ENCODE measurements at places on chromosomes 11 and 22.
A peak's percentile ranks its signal among the peaks of the same experiment; 100 is the strongest.

DNA sequence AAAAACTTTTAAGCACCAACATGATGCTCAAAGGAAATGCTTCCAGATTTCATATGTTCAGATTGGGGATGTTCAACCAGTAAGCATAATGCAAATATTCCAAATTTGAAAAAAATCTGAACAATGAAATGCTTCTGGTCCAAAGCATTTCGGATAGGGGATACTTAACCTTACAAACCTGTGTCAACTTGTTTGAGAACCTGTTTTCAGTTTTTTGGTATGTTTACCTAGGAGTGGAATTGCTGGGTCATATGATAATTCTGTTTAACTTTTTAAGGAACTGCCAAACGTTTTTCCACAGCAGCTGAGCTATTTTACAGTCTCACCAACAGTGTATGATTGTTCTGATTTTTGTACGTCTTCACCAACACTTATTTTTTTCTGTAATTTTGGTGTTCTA is 23.7 kb downstream of the FAR1 start:
- no peak for DNase-seq

DNA sequence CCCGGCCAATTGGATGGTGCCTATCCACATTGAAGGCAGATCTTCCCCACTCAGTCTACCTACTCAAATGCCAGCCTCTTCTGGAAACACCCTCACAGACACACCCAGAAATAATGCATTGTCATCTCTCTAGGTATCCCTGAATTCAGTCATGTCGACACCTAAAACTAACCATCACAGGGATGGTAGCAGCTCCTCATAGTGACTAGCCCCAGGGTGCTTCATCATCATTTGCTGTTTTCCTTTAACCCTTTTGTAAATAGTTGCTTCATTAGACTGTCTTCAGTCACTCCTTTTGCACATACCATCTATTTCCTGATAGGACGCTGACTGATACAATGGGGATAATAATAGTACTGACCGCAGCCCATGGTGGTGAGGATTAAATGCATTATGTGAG is 18.8 kb upstream of the AMOTL1 start:
- no peak for DNase-seq

DNA sequence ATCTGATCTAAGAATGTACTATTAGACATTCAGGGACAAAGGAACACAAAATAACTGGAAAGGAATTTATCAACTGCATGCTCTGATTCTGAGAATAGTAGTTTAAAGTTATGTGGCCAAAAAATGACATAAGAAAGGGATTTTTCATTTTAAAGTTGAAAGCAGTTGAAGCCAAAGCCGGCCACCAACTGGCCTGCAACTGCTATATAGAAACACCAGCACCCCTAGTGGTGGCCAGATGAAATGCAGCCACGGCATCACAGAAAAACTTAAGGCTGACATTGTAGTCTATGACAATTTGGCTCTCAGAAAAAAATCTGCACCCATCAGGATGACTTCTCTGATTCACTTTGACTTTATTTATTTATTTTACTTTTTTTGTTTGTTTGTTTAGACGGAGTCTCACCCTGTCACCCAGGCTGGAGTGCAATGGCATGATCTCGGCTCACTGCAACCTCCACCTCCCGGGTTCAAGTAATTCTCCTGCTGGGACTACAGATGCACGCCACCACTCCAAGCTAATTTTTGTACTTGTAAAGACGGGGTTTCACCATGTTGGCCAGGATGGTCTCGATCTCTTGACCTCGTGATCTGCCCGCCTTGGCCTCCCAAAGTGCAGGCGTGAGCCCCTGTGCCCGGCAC is 59.2 kb downstream of the SLC35F2 start:
- peak; percentile 22 for DNase-seq

DNA sequence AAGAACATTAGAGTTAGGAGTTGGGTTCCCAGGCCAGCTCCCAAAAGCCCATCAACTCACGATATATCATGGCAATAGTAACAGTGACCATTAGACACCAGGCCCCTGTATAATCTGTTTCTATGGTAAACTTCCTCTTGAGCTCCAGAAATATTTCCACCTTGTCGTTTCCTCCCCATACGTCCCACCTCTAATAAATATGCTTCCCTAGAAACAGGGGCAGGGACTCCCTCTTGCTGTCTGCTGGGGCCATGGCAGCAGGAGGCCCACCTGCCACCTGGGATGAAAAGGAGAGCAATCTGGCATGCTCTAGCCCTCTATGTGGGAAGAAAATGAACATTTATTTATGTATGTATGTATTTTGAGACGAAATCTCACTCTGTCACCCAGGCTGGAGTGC is 32.2 kb upstream of the AMOTL1 start:
- no peak for DNase-seq

- DNase-seq = no peak
Observed at GRCh38 chr22:22702237-22703202, 58.1 kb downstream of the GGTLC2 start.

DNA sequence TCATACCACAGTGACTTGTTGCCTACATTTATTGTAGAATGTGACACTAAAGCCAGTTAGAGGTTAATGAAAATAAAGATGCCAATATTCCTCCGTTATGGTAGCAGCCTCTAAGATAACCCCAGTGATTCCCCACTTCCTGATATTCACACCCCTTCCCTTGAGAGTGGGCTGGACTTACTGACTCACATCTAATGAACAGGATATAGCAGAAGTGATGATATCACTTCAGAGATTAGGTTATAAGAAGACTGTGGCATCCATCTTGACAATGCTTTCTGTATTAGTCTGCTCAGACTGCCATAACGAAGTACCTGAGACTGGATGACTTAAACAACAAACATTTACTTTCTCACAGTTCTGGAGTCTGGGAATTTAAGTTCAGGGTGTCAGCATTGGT is 149.6 kb upstream of the MTNR1B start:
- DNase-seq = no peak

DNA sequence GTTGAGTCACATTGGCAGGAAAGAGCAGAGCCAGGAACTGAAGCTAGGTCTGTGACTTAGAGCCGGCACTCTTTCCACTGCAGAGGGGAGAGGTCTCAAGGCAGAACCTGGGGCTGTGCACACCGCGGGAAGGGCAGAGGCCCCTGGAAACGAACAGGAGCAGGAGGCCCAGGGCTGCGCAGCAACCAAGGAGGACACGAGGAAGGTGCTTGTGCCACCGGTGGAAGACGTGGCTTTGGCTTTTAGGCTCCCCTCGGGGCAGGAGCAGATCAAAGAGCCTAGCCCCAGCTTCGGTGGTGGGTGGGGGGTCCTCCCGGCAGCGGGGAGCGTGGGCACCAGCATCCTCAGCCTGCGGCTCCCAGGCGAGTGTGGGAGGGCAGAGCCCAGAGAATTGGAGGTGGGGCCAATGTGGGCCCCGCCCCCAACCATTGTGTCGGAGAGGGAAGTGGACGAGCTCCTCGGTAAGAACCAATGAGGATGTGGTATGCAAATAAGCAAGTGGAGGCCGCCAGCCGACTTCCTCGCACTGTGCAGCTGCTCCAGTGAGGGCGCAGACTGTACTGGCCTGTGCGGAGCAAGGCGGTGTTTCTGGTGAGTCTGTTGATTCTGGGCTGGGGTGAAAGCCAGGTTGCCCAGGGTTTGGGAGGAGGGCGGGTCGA is at the start of gene CCDC116:
TSS of gene CCDC116 (plus strand) at position 524 of the 659 bp plus-strand sequence. CDS start 422 bp downstream, outside the sequence.
- DNase-seq = no peak

- no peak for DNase-seq
Observed at GRCh38 chr11:18707811-18708340, 9.3 kb downstream of the TMEM86A start.

- no peak for DNase-seq
Observed at GRCh38 chr11:65872586-65873317, at the start of gene EFEMP2. Gene EFEMP2, minus strand, starts transcription at chr11:65872800. Its CDS starts 446 bp downstream, at chr11:65872354.

GRCh38 chr11:68470304-68470811 is 9.8 kb downstream of the PPP6R3 start:
- DNase-seq = no peak

GRCh38 chr11:67312187-67313021 is 9.1 kb downstream of the SSH3 start:
- peak; percentile 51 for DNase-seq

- DNase-seq = no peak
Observed at GRCh38 chr11:8267280-8267679, 3.6 kb upstream of the LMO1 start.

DNA sequence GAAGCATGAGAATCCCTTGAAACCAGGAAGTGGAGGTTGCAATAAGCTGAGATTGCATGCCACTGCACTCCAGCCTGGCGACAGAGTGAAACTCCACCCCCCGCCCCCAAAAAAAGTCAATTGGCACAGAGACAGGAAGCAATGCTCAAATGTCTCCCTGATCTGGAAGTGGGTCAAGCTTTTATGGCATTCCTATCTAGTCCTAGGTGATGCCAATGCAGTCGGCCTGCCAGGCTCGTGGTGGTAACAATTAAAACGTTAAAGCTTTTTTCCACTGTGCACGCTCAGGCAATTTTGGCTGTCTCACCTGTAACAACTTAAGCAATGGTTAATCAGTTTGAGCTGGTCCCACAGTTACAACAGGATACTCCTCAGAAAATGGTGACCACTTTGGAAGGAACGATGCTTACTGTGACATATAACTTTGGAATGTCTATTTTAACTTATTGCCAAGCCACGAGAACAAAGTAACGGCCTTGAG is 18.9 kb upstream of the PISD start:
- DNase-seq = no peak

GRCh38 chr11:116579857-116580727 is 192.7 kb downstream of the BUD13 start:
- no peak for DNase-seq

DNA sequence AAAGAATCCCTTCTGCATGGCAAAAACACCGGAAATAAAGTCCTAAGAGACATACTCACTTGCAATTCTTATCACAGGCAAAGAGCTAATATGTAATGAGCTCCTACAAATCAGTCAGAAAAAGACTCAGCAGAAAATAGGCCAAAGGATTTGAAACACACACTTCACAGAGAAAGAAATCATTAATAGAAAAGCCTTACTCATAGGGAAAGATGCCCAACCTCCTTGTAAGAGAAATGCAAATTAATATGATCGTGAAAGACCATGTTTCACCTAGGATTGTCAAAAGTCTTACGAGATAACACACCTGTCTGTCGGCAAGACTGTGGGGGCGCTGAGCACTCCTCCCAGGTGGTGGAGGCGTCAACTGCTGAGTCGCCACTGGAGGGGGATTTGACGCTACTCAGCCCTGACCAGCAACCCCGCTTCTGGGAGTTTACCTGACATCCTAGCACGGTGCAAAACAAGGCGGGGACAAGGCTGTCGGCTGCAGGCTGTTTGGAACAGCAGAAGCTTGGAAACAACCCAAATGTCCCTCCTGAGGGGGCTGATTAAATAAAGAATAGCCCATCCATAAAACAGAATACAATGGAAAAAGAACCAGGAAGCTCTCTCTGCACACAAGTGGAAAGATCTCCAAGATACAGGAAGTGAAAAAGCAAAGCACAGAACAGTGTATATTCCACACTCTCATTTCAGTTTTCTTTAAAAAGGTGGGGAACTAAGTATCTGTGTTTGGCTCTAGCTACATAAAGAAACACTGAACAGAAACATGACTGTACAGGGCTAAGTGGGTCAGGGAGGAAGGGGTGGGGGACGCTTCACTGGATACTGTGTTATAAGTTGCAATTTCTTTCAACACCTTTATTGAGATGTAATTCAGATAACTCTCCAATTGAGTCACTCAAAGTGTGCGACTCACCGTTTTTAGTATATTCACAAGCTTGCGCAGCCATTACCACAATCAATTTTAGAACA is 11.5 kb downstream of the CSNK1E start:
- DNase-seq = no peak

- DNase-seq = no peak
Observed at GRCh38 chr22:32617903-32618302, 143.3 kb downstream of the FBXO7 start.

- no peak for DNase-seq
Observed at GRCh38 chr11:77559686-77560401, 29.9 kb upstream of the AQP11 start.

DNA sequence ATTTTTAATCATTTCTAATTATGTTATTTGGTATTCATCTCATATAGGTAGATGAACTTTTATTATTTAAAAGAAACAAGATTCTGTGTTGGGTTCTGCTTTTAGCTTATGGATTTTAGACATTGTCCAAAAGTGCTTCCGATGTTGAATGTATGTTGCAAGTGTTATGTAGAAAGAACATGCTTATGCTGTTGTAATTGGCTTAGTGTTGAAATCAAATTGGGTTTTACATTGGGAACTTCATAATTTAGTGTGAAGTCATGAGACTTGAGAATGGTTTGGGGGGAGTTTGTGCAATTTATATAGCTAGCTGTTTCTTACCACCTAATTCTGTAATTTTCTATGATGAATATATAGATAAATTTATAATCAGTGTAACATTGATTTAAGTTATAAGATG is 3.6 kb downstream of the MTMR3 start:
- no peak for DNase-seq

GRCh38 chr11:99352642-99353041 is 331.9 kb downstream of the CNTN5 start:
- DNase-seq = no peak

DNA sequence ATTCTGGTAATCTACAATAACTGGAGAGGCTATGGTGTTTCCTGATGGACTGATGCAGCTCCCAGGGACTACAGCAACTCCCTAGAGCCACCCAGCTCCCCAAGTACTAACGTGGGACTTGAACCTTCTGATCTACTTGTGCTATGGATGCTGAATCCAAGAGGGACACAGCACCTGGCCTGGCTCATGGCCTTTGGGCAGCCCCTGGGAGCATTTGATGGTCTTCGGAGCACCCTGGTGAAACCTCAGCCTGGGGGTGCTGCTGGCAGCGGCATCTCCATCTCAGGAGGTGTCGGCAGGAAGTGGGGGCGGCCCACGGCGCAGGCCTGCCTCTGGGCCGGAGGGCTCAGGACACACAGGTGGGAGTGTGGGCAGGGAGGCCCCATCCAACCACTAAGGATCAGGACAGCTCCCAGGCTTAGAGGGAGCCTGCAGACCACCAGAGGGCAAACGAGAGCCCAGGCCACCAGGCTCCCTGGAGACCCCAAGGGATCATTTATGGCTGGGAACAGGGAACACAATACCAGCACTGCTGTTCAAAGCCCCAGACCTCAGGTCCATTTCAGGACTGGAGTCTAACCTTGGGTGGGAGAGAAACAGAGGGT is 8.7 kb downstream of the EHD1 start:
- no peak for DNase-seq

- no peak for DNase-seq
Observed at GRCh38 chr11:64085906-64086257, 50.2 kb downstream of the FLRT1 start.

DNA sequence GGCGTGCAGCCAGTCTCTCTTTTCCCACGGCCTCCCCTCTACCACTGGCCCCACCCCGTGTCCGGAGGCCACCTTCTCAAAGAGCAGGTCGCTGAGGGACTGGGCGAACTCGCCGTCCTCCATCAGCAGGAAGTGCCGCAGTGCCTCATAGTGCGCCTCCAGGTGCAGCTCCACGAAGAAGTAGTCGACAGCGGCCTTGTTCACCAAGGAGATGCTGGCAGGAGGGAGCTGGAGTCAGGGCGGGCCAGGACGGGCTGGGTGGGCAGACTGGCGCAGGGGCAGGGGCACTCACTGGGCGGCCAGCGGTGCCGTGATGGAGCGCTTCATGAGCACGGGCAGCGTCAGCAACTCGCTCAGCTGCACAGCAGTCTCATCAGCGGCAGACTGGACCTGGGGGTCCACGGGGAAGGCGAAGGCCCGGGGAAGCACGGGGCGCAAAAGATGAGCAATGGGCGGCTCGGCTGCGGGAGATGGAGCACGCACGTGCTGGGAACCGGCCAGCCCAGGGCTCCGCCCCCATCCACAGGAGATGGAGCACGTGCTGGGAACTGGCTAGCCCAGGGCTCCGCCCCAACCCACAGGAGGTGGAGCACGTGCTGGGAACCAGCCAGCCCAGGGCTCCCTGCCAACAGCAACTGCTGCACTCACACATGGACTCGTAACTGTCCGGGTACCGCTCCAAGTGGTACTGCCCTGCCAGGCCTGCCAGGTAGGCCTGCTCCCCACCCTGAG is 18.4 kb downstream of the SELENOO start:
- DNase-seq = no peak

- DNase-seq = no peak
Observed at GRCh38 chr11:19868281-19868821, 155.7 kb downstream of the NAV2 start.
